ENCODE measurements at places on chromosomes 4 and X.

GRCh38 chr4:87066403-87067123 is 131.8 kb downstream of the AFF1 start:
- peak; percentile 28 for DNase-seq

DNA sequence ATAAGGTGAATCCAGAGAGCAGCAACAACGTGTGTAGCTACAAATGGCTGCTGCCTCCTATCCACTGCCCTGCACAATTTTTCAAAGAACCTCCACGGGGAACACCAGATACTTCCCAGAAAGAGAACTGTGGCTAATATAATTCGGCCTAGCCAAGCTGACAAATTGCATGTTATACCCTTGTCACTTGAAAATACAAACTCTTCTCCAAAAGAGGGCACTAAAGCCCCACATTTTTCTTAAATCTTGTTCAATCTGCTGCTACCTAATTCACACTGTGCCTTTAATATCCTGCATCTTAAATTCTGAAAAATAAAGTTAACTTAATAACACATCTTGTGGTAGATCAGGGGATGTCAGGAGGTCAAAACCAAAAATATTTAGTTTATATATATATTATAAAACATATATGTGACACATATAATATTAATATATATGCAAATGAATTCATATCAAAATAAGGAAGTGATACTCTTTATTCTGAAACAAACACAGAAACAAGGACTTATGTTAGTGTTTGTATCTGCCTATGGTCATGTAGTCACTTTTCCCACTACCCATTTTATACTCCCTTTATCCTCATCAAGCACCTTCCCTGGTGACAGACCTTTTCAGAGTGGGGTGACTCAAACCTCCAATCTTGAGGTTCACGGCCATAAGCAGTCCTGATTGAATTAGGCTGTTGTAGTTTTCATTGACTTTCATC is 24.1 kb downstream of the CT45A1 start:
- DNase-seq: no peak

DNA sequence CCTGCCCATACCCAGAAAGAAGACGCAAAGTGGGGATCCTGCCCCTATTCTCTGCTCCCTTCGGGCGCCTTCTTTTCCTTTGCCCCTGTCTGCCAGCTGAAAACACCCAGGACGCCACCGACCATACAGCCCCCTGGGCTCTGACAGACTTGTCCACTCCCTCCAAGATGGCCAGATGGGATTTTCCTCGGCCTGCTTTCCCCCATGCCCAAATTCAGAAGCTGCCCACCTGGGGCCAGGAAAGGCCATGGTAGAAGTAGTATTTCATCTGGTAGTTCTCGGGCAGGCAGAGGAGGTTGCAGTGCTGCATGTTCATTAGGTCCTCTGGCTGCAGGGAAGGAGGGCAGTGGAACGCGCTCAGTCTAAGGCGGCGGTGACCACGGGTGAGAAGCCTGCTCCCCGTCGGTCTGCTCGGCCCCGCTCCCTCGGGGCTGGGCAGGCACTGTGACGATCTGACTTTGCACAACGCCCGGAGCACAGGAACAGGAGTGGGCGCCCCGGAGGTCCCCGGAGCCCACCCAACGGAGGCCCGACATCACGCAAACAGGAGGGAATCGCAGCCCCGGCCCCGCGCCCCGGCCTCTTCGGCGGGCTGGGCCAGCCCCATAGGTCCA is 582 bp downstream of the NAA10 start:
- no peak for DNase-seq

DNA sequence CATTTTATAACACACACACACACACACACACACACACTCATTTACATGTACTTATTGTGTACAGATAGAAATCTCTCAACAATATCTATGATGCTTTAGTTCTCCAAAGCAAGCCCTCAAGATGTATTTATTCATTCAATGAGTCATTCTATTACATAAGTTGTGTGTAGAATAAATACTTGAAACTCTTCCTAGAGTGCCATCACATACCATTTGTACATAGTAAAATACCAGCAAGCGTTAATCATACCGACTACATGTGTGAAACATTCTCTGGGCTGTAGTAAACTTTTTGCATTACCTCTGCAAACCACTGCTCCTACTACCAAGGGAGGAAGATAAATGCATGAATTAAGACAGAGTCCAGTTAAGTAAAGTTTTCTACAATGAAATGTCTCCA is 70.9 kb downstream of the EPHA5 start:
- DNase-seq: no peak
